ENCODE measurements at places on chromosomes 6 and 20.

- no peak for DNase-seq
Measured at GRCh38 chr20:32871627-32872160, 13.0 kb downstream of the EFCAB8 start.

DNA sequence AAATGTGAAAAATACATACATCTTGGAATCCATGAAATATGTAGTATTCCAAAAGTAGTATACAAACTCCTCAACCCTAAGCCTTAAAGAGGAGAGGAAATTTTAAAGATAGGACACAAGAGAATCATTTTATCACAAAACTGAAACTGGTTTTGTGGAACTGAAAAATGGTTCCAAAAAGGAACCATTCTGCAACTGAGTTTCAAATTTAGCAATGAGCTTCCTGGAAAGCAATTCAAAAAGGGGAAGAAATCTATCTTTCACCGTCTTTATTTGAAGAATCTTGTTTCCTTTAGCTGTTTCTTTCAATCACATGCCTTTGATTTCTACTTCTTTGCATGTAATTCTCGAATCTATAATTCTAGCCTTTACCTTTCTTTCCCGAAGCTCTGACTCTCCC is 32.2 kb upstream of the LAMP5 start:
- DNase-seq = no peak

GRCh38 chr6:583635-584034 is 73.3 kb downstream of the HUS1B start:
- no peak for DNase-seq

DNA sequence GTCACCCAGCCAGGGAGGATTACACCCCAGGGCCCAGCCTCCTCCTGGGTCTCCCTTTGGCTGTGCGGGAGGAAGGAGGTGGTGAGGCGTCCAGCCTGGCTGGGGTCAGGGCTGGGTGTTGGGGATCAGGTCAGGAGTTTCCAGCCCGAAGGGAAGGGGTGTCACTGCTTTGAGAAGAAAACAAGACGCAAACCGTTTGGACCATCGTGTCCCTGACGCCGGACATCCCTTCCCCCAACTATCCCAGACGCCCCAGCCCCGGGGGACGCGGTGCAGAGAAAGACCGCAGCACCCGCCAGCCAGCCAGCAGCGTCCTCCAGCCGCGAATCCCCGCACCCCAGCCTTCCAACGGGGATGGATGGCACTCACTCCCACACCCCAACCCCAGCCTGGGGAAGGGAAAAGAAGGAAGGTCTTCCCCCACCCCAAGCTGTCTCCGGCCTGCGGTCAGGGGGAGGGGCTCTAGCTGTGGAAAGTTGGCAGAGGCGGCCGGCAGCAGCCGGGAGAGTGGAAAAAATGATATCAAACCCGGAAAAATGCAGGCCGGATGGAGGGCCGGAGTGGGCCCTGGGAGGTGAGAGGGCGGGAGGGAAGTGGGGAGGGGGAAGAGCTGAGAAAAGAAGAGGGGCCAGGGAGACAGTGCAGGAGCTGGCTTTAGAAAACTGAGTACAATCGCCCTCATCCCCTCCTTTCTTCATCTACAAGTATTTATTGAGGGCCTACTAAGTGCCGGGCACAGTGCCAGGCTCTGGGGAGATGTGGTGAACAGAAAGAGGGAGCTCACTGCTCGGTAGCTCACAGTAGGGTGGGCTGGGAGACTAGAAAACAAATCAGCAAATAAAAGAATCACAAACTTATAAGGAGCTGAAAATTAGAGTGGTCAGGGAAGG is 10.6 kb downstream of the REM1 start:
- DNase-seq = no peak

- DNase-seq = no peak
Measured at GRCh38 chr20:49659056-49659455, 54.6 kb downstream of the B4GALT5 start.

GRCh38 chr20:32285621-32286371 is 8.3 kb downstream of the KIF3B start:
- no peak for DNase-seq

- no peak for DNase-seq
Measured at GRCh38 chr20:36632487-36633284, 13.3 kb downstream of the SLA2 start.

GRCh38 chr20:19913927-19914614 is 103.1 kb upstream of the NAA20 start:
- no peak for DNase-seq

- no peak for DNase-seq
Measured at GRCh38 chr6:12232339-12232738, 57.8 kb upstream of the EDN1 start.

DNA sequence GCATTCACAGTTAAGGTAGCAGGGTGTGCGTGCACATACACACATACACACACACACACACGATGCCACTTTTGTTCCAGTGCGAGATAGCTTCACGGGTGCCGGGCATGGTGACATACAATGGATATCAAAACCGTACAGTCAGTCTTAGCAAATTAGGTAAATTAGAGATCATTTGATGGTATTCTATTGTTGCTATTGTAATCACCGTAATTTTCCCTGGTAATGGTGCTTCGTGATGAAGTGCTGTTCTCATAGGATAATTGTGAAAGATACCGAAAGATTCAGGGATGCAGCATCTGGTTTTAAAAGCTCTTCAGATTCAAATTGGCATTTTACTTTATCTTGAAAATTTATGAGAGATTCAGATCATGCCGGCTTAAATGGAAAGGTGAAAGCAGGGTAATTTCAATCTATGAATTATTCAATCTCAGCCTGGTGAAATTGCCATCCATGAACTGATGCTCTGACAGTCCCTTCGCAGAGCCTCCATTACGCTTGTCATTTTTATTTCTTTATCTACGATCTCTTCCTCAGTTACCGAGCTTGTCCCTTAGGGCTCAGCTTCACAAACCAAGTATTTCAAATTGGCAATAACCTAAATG is 71.3 kb upstream of the SOX4 start:
- no peak for DNase-seq

GRCh38 chr6:132765560-132765959 is 7.9 kb upstream of the VNN2 start:
- no peak for DNase-seq

- no peak for DNase-seq
Measured at GRCh38 chr6:169709293-169709692, 7.4 kb downstream of the C6orf120 start.

GRCh38 chr6:84798257-84798656 is 33.9 kb upstream of the TBX18 start:
- DNase-seq = no peak

- DNase-seq = no peak
Measured at GRCh38 chr20:53013183-53013582, 41.0 kb downstream of the TSHZ2 start.

- no peak for DNase-seq
Measured at GRCh38 chr6:170448317-170448716, 104.8 kb downstream of the PSMB1 start.
